ENCODE measurements at places on chromosomes 1 and 21.

DNA sequence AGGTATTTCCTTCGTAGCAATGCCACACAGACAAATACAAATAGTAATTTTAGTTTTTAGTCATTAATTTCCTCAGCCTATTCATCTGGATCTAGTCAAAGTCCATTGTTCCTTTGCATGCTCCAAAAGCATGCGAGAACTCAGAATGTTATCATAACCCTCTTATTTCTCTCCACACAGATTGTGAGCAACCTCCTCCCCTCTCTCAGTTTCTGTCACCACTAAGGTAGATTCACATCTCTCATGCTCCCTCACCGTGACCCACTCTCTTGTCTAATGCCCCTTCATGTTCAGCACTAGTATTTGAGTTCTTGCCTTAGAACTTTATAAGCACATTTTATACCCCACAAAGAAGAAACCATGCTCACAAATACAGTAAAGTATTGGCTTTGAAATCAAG, 582.4 kb downstream of the PLA2G4A start:
- no peak for DNase-seq

GRCh38 chr1:13793088-13793730, 93.2 kb downstream of the PRDM2 start:
- DNase-seq: no peak

- DNase-seq: no peak
Observed at GRCh38 chr1:168304865-168305264, 24.2 kb downstream of the TBX19 start.

DNA sequence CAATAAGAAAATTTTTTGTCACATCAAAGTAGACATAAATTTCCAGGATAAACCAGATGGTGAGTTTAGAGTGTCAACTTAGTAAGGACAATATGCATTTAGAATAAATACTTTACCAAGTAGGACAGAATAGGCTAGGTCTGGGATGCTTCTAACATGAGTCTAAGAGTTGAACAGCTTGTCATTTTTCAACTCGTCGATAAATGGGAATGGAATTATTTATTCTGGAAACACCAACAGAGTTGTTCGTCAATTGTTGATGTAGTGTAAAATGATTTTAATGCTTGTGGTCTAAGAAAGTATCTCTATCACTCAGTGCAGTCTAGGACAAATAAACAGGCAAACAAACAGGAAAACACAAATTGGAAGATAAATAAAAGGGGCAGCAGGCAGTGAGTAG, 358.4 kb upstream of the ST6GALNAC5 start:
- no peak for DNase-seq

DNA sequence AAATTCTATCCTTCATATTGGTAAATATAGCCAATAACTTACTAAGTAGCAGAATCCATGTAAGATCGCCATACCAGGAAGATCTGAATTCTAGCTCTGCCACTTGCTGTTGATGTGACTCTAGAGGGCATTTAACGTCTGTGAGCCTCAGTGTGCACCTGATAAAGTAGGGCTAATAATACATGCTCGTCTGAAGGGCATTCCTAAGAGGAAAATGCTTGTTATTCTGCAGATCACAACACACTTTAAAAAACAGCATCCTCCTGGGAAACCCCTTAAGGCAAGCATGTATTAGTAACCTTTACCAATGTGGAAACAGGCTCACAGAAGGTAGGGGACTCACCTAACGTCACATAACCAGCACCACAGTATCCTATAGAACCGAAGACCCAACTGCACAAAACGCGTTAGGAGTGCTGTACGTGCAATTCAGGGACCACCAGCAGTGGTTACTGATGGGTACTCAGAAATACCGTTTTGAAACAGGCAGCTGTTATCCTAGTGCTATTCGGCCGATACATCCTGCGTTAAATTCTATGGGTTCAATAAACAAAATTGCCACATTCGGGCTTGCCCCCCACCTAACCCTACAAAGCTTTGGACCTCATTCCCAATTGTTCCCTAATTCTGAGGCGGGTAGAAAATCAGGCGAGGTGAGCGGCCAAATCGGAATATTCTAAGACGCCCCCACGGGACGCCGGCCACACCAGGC, 758 bp downstream of the DEPDC1 start:
- peak; percentile 49 for DNase-seq

GRCh38 chr1:100353071-100353801, 930 bp downstream of the CDC14A start:
- DNase-seq: peak; percentile 59

GRCh38 chr1:205303247-205303888, 18.2 kb downstream of the NUAK2 start:
- DNase-seq: no peak

DNA sequence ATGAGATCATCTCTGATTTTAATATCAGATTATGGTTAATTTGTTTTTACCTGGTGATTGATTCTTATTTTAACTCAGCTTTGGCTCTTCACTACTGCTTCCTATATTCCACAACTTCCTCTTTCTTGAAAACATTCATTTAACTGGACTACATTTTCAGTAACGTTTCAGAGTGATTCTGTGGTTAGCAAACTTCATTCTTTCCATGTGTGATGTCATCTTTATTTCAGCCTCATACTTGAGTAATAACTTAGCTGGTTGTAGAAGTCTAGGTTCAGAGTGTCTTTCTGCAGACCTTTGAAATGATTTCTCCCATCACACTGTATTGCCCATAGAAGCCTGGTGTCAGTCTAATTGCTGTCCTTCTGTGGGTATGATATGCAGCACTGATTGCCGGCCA, 36.0 kb upstream of the SLC35F3 start:
- no peak for DNase-seq

DNA sequence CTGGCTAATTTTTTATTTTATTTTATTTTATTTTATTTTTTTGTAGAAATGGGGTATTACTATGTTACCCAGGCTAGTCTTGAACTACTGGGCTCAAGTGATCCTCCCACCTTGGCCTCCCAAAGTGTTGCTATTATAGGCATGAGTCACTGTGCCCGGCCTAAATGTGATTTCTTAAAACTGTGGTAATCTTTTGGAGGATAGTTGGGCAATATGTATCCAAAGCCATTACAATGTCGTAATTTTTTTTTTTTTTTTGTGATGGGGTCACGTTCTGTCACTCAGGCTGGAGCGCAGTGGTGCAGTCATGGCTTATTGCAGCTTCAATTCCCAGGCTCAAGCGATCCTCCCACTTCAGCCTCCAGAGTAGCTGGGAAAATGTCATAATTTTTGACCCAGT, 14.2 kb downstream of the ETV3L start:
- DNase-seq: no peak

GRCh38 chr1:19824541-19824940, 9.5 kb upstream of the RNF186 start:
- no peak for DNase-seq

GRCh38 chr1:167832693-167833092, 81.2 kb downstream of the ADCY10 start:
- DNase-seq: no peak

DNA sequence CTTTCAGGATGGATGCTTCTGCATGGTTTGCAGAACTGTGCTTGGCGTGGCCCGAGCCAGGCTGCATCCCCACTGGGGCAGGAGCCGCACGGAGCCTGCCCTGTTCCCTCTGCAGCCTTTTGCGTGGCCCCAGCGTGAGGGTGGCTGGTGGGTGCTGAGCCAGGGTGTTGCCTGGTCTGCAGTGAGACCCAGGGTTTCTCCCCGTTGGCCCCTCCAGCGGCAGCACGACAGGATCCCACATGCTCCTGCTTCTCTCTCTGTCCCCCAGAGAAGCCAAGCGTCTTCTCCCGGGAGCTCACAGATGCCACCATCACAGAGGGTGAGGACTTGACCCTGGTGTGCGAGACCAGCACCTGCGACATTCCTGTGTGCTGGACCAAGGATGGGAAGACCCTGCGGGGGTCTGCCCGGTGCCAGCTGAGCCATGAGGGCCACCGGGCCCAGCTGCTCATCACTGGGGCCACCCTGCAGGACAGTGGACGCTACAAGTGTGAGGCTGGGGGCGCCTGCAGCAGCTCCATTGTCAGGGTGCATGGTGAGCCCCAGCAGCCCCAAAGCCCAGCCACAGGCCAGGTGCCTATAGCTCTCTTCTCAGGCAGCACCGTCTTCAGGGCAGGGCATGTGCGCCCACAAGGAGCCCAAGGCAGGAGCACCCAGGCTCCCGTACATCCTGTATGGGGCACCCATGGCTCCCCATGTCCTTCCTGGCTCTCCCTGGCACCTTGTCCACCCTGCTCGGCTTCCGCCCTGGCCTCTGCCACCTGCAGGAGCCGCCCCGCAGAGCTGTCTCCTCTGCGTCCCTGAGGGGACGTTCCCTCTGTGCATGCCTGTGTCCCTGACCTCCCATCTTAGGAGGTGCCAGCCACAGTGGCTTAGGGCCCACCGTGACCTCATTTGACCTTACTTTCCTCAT, 78.9 kb downstream of the OBSCN start:
- DNase-seq: no peak

DNA sequence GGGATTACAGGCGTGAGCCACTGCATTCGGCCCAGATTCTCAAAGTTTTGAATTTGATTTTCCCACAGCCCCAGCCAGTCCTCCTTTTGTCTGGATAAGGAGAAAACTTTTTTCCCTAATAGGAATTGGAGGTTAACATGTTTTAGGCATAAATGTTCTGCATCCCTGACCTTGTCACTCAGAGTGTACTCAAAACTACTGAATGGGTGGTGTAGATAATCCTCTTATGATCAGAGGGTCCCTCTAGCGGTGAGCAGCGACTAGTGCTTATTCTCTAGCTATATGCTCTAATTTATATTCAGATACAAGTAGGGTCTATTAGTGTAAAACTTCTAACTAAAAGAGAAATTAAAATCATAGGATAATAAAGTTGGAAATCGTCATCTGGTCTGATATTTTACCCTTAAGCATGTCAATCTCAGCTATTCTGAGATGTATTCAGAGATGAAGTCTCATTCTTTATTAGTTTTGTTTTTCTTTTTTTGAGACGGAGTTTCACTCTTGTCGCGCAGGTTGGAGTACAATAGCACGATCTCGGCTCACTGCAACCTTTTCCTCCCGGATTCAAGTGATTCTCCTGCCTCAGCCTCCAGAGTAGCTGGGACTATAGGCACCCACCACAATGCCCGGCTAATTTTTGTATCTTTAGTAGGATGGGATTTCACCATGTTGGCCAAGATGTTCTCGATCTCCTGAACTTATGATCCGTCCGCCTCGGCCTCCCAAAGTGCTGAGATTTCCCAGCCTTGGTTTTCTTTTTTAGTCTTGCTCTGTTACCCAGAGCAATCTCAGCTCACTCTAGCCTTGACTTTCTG, 2.7 kb upstream of the PSMD4 start:
- peak; percentile 87 for DNase-seq

DNA sequence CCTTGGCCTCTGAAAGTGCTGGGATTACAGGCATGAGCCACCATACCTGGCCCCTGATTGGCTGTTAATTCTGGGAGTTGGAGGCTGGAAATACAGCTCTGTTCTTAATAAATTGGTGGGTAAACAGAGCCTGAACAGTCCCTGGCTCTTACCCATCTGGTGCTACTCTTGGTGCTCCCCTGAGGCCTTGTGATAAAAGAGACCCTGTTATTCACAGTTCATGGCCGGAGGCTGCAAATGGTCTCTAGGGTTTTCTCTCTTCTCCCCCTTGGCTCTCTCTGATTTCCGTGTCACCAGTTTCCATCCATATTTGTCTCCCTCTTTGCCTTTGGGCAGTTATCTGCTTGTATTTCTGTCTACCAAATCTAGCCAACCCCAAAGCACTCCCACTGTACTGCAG, 17.2 kb downstream of the NFASC start:
- no peak for DNase-seq

DNA sequence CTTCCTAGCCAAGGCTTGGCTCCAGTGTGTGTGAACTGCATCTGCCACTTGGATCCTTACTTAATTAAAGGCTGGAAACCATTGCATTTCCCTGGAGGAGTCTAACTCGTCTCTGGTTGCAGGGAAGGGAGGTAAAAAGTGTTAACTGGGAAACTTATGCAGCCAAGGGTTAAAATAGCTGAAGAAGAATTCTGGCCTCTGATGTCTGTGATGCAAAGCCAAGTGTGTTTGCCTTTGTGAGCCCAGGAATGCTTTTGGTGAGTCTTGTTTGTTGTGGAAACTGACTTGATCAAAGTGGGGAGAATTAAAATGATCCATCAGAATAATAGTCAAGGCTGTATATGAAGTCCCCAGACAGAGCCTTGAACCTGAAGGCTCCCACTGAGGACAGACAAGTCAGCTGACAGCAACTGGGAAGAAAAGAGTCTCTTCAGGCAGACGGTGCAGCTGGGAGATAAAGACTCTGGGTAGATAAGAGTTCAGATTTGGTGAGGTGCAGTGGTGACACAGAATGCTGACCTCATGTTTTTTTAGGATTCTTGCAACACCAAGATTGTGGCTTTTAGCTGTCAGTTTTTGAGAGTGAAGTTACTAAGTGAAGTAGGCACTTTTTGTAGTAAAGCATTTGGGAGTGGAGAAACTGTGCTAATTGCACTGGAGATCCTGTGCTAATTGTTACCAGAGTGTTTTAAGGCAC, 59.5 kb upstream of the WLS start:
- DNase-seq: no peak

GRCh38 chr1:169604781-169605560, 18.7 kb upstream of the F5 start:
- no peak for DNase-seq

- DNase-seq: no peak
Observed at GRCh38 chr1:27873671-27874384, 1.5 kb downstream of the THEMIS2 start.

DNA sequence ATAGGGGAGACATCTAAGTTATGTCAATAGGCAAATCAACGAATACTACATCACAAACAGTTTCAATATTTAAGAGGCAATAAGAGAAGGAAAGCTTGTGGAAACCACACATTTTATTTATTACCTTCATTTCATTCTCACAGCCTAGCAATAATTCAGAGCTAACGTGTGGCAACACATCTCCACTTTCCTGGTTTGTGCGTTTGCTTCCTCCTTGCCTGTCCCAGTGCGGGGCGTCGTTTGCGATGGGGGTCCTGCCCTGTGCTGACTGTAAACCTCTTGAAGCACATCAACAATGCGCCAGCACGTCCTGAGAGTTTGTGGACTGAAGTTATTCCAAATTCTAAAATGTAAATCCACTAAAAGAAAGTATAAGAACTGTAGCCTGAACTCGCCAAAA, 14.4 kb upstream of the VPS26C start:
- DNase-seq: no peak

GRCh38 chr1:6033986-6034749, 11.5 kb upstream of the KCNAB2 start:
- DNase-seq: peak; percentile 12

GRCh38 chr1:157152510-157152909, 14.3 kb upstream of the ETV3 start:
- no peak for DNase-seq

GRCh38 chr1:108886292-108886691, 9.5 kb downstream of the GPSM2 start:
- no peak for DNase-seq

- no peak for DNase-seq
Observed at GRCh38 chr1:100627054-100627716, 89.2 kb downstream of the GPR88 start.

GRCh38 chr1:91404151-91405012, at the start of gene HFM1:
Gene HFM1 (minus strand): TSS chr1:91404837. CDS start chr1:91401082, 3,755 bp downstream.
- peak; percentile 86 for DNase-seq

DNA sequence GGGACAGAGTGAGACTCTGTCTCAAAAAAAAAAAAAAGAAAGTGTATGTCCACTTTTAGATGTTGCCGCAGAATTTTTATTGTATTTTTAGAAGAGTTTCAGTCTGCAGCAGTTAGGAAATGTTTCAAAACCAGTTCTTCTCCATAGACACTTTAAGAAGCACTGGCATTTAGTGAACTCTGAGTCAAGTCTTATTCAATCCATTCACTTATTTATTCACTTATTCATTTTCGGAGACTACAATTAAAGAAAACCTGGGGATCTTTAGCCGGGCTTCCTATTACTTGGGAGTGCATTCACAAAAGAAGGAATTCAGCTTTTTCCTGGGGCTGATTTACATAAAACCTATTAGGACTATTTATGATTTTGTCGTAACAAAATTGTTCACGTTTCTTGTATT, 12.3 kb downstream of the RCAN3 start:
- DNase-seq: no peak
